ENCODE measurements at places on chromosomes 7 and 10.

DNA sequence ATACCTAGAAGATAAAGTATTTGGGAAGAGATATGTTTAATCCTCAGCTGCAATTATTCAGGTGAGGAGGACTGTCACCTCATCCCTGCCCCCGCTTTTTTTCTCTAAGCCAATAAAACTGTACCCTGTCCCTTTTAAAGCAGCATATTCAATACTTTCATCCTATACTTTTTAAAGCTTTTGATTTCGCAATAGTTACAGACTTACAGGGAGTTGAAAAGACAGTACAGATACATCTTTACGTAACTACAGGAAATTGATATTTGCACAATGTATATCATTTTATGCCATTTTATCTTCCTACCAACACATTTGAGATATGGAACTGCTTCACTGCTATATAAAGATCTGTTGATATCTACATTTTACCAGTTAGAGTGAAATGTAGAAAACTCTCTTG lies 47.6 kb downstream of the STK17A start:
- no peak for DNase-seq

- DNase-seq: no peak
Observed at GRCh38 chr7:143979998-143980397, 20.1 kb upstream of the OR6B1 start.

DNA sequence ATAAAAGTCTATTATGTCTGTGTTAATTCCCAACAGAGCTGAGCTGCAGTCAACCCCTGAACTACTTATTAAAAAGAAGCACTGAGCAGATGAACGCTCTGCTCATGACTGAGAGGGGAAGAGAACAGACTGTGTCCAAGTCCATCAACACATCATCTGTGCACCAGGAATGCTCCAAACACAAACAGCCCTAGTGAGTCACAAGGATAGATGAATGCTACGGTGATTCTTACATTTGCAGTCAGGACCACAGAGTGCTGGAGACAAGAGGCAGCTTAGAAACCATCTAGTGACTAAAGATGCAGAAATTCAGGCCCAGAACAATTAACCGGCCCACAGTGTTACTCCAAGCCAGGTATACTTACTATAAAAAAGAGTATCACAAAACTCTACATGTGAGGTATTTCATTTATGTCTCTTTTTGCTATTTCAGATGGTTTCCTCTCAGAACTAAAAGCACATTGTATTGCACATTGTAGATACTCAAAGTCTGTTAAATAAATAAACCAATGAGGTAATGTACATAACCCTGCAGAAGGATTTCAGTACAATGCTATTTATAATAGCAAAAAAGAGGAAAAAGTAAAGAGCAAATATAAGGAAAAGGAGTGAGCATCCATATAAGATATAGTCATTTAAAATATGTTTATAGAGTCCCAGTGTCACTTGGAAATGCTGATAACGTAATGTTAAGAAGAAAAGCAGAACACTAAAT lies 159.2 kb downstream of the KCNMA1 start:
- DNase-seq: peak; percentile 89

DNA sequence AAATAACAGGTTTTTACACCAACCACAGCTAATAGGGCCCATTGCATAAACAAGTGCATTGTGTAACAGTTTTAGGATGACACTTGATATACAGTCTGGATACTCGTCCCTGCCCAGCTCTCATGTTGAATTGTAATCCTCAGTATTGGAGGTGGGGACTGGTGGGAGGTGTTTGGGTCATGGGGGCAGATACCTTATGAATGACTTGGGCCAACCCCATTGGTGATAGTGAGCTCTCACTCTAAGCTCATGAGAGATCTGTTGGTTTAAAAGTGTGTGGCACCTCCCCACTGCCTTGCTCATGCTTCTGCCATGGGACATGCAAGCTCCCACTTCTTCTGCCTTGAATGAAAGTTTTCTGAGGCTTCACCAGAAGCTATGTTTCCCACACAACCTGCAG lies 136.7 kb downstream of the PDE1C start:
- no peak for DNase-seq

GRCh38 chr7:132232406-132232805 lies 343.9 kb downstream of the PLXNA4 start:
- DNase-seq: no peak
